COR-L47 (cell line): ENCODE measurements at places on chromosomes 6 and 20.

DNA sequence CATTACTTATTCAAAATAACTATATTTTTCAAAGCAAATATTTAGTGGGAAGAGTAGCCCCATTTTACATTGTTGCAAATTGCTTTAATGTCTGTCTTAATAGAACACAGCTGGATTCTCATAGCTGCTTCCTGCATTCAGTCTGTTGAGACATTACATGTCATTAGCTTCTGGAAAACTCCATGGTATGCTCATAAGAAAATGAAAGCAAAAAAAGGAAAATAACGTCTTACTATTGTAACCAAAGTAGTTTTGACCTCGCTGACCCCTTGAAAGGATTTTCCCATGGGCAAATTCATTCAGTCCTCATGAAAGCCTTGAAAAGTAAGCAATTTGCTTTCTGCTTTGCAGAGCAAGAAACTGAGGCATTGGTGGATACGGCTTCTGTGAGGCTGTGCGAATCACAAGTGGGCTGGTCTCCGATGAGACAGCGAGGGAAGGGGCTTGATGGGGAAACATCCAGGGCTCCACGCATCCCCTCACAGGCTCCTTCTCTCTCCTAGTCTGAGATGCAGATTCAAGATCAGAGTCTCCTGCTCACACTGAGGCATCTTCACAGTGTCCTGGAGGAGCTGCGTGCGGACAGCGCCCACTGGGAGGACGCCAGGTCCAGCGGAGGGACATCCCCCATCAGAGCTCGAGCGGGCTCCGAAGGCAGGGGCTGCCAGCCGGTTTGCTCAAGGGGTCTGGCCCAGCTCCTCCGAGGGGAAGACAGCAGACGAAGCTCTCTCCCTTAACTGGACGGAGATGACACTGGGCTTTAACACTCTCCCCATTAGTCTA is 3.3 kb downstream of the C20orf202 start:
- no peak for DNase-seq

DNA sequence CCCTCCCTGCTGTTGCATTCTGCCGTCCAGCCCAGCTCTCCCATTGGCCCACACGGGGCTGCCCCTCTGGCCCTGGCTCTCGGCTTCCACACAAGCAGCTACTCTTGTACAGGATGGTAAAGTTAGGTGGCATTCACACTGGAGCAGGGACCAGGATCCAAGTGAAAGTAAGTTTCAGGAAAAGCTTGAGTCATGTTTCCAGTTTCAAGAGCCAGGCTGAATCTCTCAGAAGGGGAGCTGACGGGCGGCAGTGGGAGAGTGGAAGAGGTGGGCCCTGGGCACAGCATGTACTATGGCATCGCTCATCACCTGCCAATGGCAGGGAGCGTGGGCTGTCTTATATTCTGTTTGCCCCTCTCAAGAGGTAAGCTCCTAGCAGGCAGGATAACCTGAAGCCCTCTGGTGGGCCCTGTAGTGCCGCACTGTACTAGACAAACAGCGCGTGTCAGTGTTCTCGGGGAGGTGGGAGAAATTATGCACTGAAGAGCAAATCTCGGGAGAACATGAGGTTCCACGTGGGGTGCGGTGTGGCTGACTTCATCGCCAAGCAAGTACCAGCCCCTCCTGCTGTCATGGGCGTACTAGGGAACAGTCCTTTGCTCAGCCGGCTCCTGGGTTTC is 241.5 kb downstream of the NRN1 start:
- DNase-seq: no peak

DNA sequence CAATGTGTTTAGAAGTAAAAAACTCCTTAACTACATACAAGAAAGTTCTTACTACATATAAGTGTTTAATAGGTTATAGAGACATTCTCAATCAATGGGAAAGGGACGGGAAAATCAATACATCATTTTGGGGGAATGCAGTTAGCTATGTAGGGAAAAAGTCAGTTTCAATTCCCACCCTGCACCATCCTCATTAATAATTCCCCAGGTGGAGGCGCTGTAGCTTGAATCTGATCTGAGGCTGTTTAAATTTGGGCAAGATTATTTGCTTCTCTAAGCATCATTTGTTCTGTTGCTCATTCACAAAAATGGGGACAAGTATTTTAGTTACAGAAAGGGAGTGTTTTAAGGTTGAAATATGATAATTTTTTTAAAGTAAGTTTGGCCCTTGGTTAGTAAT is 19.1 kb downstream of the OLIG3 start:
- no peak for DNase-seq

DNA sequence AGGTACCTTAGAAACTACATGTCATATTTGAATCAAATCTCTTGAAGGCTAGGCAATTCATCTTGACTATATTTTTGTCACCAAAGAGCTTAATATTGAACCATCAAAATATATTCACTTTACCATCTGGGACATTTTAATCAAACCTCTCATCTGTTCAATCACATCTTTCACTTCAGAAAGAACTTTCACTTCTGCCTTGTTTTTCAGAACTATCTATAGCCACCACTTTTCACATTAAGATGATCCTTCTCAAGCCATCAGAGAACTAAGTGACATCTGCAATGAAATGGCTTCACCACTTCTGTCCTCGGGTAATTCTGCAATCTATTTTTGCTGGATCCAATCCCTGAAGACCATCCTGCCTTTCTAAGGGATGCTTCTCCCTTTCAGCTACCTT is 57.8 kb downstream of the OR2B2 start:
- no peak for DNase-seq

GRCh38 chr6:21208081-21208795 is 385.3 kb upstream of the SOX4 start:
- DNase-seq: no peak

- no peak for DNase-seq
Observed at GRCh38 chr20:58407201-58407873, 18.3 kb downstream of the VAPB start.

DNA sequence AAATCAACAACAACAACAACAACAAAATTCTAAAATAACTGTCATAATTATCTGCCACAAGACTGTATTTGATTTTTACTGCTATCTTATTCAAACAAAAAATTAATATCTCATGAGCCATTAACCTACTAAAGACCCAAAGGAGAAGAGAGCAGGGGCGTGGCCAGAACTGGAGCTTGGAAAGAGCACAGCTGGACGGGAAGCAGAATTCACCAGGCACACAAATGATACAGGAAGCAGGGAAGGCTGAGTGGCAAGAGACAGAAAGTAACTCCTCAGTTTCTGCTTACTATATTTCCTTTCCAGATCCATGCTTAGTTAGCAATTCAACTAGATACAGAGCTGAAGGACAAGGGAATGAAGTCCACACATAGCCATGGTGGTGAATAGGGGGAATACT is 54.4 kb downstream of the FKBP5 start:
- no peak for DNase-seq

- no peak for DNase-seq
Observed at GRCh38 chr6:38051819-38052434, 232.4 kb downstream of the ZFAND3 start.

DNA sequence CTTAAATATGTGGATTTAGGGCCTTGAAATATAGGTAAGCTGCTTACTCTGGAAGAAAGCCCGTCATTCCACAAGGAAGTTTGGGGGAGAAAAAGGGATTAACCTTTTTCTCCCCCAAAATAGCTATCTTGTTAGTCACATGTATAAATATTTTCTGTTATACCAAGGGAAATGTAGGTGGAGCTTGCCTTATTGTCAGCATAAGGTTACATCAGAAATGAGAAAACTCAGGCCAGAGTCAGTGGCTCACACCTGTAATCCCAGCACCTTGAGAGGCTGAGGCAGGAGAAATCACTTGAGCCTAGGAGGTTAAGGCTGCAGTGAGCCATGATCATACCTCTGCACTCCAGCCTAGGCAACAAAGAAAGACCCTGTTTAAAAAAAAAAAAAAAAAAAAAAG is 129.9 kb downstream of the LRFN2 start:
- DNase-seq: no peak

GRCh38 chr6:43948527-43949485 is 178.4 kb downstream of the MRPL14 start:
- DNase-seq: no peak

- DNase-seq: no peak
Observed at GRCh38 chr6:119330520-119331113, 18.9 kb downstream of the MAN1A1 start.

- DNase-seq: peak; percentile 77
Observed at GRCh38 chr20:24917797-24918578, 31.1 kb upstream of the CST7 start.

DNA sequence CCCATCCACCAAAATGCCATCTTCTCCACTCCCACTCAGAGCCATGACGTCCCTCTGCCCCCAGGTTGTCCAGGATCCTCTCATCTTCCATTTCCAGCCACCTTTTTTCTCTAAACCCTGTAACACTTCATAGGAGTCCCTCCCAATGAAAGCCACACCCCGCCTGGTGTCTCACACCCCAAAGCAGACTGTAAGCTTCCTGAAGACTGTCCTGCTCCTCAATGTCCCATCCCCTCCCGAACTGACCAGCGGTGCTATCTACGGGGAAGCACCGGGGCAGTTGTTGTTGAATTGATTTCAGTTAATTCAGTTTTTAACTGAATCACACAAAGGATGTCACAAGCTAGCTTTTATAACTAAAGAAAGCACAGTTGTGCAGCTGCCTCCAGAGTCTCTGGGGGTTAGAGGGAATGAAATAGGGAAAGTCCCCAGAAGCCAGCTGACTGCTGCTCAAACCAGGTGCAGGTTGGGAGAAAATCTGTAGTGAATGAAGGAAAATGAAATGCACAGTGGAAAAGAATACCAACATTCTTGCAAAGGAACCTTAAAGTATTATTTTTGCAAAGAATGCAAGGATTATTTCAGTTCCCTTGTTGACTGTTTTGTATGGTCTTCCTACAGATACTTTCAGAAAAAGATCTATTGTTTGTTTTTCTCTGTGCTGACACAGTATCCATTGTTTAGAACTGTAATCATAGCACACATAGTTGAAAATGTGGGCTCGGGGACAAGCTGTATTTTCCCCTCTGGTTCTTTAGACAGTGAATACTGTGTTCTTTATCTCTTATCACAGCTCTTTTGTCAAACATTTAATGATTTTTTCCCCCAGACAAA is 222.6 kb upstream of the QKI start:
- no peak for DNase-seq

DNA sequence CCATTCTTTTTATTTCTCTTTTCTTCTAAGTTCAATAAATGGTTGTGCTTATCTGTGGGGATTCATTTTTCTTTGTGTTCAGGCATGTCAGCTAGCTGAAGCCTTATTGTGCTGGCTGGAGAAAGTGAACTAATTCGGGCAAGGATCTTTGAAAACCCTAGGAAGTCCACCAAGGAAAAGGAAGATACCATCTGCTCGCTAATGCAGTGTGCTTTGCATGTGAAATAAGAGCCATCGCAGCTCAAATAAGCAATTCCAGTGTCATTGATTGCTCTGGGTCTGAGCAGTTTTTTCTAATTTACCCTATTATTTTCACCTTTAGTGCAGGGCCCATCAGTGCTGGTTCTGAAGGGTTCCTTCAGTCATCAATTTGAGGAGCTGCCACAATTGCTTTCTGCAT is 309.4 kb upstream of the SOX4 start:
- DNase-seq: no peak

- DNase-seq: no peak
Observed at GRCh38 chr6:1024587-1024986, 287.3 kb upstream of the FOXQ1 start.

DNA sequence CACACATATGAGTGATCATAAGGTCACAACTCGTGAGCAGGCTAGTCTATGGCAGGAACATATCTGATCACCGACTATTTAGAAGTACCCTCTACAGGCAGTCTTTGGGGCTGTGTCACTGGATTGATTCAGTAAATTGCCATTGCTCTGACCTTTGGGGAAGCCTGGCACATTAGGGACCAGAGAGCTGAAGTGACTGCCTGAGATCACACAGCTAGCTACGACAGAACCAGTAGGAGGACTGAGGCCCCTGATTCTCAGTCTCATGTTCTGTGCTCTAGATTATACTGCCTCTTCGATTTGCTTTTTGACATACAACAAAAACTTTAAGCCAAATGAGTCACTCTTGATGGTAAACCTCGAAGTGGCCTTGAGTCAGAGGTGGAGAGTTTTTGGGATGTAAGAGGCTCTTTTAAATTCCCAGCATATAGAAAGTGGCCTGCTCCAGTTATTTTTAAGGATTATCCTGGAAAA is 247.5 kb upstream of the SUPT3H start:
- DNase-seq: no peak

DNA sequence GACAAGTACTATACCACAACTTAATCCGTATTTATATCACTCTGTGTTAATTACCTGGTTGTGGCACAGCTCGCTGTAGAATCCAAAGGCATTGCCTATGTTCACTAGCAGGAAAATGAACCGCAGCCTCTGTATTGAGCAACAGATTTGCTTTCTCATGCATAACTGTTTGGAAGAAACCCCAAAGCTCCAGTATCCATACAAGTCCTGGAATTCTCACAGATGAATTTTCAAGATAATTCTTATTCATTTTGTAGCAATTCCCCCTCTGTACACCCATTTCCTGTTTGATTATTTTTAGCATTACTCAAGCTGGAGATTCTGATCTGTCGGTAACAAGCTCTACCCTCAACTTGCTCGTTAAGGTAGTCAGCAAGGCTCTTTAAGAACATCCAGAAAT is 63.5 kb downstream of the STMND1 start:
- DNase-seq: no peak

GRCh38 chr6:56757588-56757984 is 114.9 kb upstream of the DST start:
- no peak for DNase-seq

DNA sequence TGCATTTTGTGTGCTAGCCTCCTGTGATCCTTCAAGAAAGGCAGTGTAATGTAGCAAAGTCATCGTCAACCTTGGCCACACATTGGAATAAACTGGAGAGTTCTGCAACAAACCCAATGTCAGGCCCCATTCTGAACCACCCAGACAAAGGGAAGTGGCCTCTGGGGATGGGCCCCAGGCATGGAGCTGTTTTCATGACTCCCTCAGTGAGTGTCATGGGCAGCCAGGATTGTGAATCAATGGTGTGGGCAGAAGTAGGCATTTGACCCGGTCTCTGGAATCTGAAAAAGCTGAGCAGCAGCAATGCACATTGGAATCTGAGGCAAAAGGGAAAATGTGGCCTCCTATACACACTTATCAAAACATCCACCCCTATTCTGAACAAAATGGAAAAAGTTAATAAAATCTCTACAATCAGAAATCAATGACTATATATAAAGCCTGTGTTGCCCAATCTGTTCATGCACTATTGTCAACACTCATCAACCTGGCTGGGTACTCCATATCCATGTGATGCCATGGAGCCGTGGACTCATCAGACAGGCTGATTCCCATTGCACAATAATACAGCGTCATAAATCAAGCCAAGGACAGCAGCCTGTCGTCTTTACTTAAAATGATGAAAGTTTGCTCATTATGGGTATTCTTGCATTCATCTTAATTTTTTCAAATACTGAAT is 134.9 kb upstream of the STMND1 start:
- DNase-seq: no peak

DNA sequence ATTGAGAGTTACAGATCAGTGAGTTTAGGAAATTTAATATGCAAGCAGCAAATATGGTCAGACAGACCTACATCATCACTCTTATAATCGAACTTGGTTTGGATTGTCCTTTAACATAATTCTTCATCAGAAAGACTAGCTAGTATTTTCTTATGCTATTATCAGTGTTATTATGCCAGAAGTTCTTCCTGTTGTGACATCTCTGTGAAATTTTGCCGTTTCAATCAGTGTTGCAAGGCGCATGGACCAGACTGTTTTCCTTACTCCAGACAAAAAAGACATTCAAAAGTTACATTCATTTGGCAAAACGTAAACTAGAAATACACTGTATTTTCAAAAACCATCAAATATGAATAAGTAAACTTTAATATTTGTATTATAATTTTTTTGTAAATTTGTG is 5.7 kb upstream of the TENT5A start:
- DNase-seq: no peak
